Epithelial cell of alveolus of lung (primary cell): ENCODE measurements at places on chromosomes 11 and 22. TPM values are rescaled to one million over a fixed set of nuclear protein-coding genes. Genes with fewer than 3 reads are reported as not detected.

CCDC188 gene
- total RNA-seq: not detected in 2 replicates

OR8G1 gene
- not detected in 2 replicates for total RNA-seq

PLAAT4 gene
- total RNA-seq: 13.7 and 31.0 TPM in 2 replicates

OR4A16 gene
- not detected in 2 replicates for total RNA-seq

TYMP gene
- 36.4 and 74.5 TPM in 2 replicates for total RNA-seq

FREY1 gene
- total RNA-seq: 0.65 TPM in 1 of 2 replicates, not detected in the other

AGBL2 gene
- 0.64 and 0.78 TPM in 2 replicates for total RNA-seq

CRYAB gene
- total RNA-seq: 3.2 and 9.3 TPM in 2 replicates

CASP5 gene
- not detected in 2 replicates for total RNA-seq

PATL1 gene
- 12.0 and 14.9 TPM in 2 replicates for total RNA-seq
